Stimulated activated CD4-positive, alpha-beta T cell treated with anti-CD3 and anti-CD28 coated beads, Interleukin-15, amount 100 ng/mL, for 48 hours (primary cell): ENCODE measurements at places on chromosomes 4 and X.

DNA sequence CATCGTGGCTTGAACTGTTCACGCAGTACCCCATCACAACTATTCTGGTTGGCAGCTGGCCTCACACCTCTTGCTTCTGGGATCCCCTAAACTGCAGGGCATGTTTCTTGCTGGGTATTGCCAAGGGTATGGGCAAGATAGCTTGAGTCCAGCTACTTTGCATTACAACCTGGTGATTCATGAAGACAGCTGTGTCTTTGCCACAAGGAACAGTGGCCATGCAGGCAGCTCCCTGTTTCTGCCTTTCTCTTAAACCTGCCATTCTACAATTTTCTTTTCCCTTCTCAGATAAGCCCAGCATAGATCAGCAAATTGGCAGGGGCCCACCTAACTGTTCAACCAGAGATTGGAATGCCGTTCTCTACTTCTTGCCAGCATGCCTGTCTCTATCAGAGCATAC is 42.8 kb downstream of the TENM3 start:
- no peak for DNase-seq

DNA sequence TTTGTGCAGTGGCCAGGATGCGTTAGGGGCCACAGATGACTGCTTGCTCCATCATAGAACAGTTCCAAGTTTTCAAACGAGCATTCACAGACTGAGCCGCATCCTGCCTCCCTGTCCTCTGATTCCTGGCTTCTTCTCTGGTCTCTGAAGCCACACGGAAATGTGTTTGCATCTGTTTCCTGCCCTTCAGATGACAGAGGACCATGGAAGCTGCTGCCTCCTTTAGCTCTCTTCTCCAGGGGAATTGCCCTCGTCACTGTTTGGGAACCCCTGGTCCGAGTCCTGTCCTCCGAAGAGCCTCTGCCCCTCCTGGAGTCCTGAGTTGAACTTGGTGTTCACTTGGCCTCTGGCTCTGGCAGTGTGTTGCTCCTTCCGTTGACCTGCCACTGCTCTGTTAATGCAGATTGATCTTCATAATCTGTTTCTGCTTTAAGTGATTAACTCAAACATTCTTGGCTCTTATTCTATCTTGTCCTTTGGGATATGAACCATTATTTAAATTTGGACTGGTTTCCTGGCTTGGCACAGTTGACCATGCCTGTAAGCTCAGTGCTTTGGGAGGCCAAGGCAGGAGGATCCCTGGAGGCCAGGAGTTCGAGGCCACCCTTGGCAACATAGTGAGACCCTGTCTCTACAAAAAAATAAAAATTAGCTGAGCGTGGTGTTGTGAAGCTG is 96.0 kb downstream of the PTTG2 start:
- DNase-seq: no peak

GRCh38 chr4:128298852-128299251 is 11.2 kb upstream of the PGRMC2 start:
- DNase-seq: no peak

DNA sequence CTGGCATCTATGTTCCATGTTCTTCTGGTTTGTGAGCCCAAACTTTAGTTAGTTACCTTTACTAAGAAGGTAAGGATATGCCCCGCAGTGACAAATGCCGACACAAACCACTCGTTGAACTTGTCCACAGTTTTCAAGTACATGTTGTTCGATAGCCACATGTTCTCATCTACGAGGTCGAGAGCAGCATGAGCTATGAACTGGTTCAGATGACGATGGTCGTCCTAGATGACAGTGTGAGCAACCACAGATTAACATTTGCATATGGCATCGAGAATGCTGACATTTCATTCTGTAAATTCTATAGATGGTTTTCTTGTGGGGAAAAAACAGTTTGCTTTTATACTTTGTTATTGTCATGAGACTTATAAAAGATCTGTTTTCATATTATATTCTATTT is 18.0 kb downstream of the TRAPPC2 start:
- no peak for DNase-seq

- no peak for DNase-seq
Measured at GRCh38 chr4:3514221-3514780, 17.9 kb downstream of the LRPAP1 start.

DNA sequence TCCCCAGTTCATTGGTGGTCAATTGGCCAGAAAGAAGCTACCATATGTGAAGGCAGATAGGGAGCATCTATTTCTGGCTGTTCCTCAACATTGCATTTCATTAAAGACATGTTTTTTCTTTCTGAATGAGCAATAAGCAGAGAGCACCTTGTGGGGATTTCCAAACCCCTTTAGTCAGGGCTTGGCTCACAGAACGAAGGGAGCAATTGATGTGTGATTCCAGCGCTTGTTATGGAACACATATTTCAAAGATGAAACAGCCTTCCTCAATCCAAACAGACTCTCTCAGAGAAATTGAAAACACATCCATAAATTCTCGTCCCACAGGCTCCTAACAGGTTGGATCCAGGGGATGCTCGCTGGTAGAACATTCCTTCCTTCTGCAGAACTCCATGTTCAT is 84.1 kb downstream of the CLCN4 start:
- DNase-seq: no peak

GRCh38 chrX:49003696-49004095 is 1.6 kb upstream of the GRIPAP1 start:
- no peak for DNase-seq

- no peak for DNase-seq
Measured at GRCh38 chrX:100395781-100396180, 14.3 kb downstream of the PCDH19 start.

- DNase-seq: no peak
Measured at GRCh38 chr4:95250544-95251137, 298.1 kb downstream of the UNC5C start.

DNA sequence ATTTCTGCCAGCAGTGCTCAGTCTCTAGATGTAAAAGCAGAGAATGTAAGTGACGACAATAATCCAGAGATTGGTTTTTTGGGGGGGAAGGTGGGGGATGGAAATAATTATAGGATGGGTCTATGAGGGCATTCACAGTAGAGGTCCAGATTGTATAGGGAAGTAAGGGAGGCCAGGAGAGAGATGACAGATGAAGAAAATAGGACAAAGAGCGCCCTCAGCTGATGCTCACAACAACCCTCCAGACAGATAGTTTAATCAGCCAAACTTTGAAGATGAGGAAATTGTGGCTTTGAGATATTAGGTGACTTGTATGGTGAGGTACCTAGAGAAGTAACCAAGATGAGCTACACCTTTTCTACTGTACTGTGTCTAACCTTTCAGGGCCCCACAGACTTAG is 137.9 kb downstream of the MAGEB17 start:
- DNase-seq: no peak

DNA sequence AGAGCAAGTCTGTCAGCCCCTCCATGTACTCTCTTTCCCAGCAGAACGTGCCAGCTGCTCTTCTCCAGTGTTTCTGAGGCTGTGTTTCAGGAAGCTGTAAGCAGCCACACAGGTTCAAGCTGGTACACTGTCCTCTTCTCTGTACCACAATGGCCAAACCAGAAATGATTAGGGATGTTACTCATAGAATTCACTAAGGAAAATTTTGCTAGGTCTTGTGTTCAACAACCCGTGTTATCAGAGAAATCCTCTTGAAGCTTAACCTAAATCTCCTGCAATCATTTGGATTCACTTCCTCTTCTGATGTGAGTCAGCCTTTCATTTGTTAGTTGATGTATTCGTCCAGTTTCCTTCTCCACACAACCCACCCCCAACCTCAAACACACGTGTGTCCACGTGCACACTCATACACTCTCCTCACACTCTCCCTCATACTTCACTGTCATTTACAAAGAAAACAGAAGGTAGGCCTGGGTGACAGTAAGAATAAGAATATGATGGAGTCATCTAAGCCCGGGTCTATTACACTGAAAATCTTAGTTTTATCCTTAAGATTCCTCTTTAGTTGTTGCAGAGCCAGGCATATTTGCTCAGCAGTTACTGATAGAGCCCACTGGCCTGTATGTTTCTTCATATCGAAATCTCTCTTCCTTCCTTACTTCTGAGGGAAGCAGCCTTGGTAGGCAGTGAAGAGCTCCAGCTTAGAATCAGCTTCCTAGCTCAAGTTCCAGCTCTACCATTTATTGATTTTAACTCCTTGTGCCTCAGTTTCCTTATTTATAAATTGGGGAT is 63.4 kb downstream of the DCUN1D4 start:
- DNase-seq: no peak

GRCh38 chr4:48024522-48024921 is 8.0 kb downstream of the NIPAL1 start:
- DNase-seq: no peak

DNA sequence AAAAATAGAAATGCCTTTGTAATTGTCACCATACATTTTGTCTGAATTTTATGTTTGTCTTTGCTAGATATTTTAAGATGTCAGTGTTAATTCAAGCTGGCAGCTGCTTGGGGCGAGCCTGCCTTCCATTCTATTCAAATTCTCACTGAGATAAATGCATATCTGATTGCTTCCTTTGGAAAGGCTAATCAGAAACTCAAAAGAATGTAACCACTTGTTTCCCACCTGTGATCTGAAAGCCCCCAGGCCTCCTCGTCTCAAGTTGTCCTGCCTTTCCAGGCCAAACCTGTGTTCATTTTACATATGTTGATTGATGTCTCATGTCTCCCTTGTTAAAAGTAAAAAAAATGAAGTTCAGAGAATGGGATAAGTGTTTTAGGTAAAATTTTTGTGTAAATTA is 318.7 kb upstream of the TECRL start:
- DNase-seq: no peak
